ENCODE measurements at places on chromosomes 12 and 14. TPM values are rescaled to one million over a fixed set of nuclear protein-coding genes. Genes with fewer than 3 reads are reported as not detected.

Gene CDCA3
- total RNA-seq: 0.58 TPM

Gene TMPRSS12
- total RNA-seq: not detected

Gene PTGER2
- 0.33 TPM for total RNA-seq

Gene RIPK3
- total RNA-seq: 0.68 TPM

Gene KRT85
- total RNA-seq: not detected

Gene LTB4R
- 7.2 TPM for total RNA-seq

Gene NGDN
- 12.1 TPM for total RNA-seq

Gene SDSL
- 93.0 TPM for total RNA-seq

Gene PAH
- 1,162 TPM for total RNA-seq

DNA sequence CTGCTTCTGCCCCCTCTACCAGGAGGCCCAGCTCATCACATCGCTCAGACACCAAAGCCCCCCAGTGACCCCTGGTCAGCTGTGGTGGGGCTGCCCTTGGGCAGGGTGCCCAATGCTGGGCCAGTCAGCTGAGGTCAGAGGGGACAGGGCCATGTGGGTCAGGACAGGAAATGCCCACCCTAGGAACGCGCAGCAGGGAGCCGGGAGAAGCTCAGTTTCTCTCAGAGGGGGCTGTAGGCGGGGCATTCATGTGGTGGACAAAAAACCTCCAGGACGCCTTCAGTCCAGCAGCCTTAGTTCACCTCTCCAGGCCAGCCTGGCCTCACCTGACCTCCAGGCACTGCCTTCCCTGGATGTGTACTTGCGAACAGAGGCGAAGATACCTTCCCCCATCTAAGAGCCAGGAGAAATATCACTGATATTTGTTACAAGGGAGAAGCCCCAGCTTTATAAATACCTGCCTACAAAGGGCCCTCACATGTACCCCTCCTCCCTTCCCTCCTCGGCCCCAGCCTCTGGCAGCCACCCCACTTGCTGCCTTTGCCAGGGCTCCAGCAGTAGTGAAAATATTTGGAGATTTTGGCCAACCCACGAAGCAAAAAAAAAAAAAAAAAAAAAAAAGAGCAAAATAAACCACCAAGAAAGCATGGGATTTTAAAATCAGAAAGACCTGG lies 41.9 kb upstream of the PLEKHG6 start:
- no peak for DNase-seq

DNA sequence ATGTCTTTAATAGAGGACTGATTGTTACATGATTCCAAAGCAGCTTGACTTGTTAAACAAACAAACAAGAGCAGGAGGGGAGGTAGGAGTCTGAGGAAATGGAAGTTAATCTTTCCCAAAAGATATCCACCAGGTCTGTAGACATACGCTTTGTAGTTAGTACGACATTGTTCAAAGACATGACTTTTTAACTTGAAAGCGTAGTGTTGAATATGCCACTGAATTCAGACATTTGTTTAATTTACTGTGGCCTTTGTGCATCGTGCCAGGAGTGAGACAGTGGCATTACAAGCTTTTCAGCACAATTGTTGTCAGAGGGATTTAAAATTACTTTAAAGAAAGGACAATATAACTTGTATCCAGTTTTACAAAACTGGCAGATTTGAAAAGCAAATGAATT lies 53.0 kb downstream of the SAV1 start:
- no peak for DNase-seq

GRCh38 chr12:87368259-87368658 lies 660.9 kb downstream of the C12orf50 start:
- DNase-seq: no peak

DNA sequence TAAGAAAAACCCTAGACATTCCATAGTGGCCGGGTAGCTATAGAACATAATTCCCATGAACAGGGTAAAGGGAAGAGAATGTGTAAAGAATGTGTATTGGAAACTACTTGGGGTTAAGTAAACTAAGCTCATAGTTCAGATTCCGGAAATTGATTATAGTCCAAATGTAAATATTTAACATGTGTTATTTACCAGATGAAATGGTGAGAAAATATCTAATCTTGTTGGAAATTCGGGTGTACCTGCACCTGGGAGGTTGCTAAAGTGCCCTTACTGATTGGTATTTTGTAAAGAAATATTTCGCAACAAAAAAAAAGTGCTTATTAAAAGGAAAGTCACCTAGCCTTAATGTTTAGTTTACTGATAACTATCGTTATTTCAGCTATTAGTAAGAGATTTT lies 14.4 kb downstream of the RASSF9 start:
- DNase-seq: no peak

- DNase-seq: no peak
Measured at GRCh38 chr12:15534874-15535273, 212.6 kb downstream of the PTPRO start.

DNA sequence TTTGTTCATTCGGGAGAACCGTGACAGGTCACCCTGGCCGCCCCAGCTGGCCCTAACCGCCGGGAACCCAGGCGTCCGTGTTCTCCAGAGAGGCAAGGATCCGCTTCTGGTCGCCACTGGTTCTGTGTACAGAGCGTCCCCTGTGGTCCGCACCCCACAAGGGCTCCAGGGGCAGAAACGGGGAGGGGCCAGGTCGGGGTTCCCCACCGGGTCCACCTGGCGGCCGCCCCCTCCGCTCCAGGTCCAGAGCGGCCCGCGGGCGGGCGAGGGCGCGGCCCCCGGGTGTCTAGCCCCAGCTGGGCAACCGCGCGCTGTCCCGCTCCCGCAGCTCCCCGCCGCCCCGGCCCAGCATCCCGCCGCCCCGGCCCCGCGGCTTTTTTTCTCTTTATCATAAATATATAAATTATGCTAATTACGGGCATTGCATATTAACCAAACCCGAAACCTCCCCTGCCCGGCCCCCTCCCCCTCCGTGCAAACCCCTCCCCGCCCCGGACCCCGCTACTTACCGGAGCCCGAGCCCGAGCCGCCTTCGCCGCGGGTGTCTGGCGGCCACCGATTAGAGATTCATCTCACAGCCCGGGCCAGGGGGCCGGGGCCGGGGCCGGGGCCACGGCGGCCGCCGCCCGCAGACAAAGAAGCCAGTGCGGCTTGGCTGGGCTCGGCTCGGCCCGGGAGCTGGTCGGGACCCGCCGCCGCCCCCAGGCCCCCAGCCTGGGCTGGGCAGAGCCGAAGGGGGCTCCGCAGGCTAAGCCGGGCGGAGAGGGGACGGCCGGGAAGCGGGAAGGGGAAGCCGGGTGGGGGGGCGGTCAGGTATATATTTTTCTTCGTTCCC lies 512 bp downstream of the POU6F1 start:
- DNase-seq: peak; percentile 63

DNA sequence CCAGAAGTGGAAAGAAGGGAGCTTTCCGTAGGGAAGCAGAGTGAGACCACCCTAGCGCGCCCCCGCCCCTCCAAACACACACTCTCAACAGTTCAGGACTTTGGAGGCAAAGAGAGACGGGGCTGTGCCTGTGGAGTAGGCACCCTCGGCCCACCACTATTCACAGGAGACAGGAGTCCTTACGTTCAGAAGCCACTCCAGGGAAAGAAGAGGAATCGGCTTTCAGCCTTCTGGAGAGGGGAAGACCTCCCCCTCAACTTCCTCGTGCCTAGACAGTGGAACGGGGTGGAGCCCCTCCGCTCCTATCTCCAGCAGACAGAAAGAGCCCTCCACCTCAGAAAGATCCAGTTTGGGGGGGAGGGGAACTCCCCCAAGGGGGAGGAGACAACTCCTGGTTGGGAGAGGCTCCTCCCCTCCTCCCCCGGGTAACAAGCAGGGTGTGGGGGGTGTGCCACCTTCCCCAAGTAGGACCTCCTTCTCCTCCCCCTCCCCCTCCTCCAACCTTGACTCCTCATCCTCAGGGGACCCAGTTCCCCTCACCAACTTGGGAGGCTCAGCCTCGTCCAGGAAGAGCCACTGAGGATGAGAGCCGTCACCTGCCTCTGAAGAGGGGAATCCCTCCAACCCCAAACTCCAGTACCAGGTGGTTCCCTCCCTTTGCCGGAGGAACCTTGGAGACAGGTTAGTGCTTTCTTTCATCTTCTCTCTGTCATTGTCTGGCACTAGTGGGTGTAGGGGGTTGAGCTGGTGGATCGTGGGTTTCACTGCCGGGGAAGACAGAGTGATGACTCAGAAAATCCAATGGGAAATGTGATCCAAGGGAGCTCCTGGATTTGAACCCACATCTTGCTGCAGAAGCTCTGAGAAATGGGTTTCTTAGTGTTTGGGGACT lies 883 bp downstream of the FOXJ2 start:
- DNase-seq: peak; percentile 55

- peak; percentile 37 for DNase-seq
Measured at GRCh38 chr12:52600941-52601481, at the start of gene KRT72. Gene KRT72, minus strand, starts transcription at chr12:52601463. Its CDS starts 11 bp downstream, at chr12:52601452.

DNA sequence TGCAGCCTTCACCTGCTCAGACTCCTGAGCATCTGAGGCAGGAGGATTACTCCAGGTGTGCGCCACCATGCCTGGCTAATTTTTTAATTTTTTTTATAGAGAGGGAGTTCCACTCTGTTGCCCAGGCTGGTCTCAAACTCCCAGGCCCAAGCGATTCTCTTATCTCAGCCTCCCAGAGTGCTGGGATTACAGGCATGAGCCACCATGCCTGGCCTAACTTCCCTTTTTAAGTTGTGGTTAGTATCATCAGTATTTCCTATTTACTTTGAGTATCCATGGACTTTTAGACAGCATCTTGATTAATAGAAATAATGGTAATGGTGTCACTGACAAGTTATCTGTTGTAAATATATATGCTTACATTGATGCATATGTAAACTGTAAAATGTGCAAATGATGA lies 116.9 kb downstream of the FGD4 start:
- no peak for DNase-seq

GRCh38 chr14:39554576-39554975 lies 122.3 kb upstream of the FBXO33 start:
- DNase-seq: no peak

GRCh38 chr12:42468921-42469320 lies 120.6 kb downstream of the PRICKLE1 start:
- DNase-seq: no peak

- no peak for DNase-seq
Measured at GRCh38 chr12:118436002-118436730, 59.8 kb downstream of the SUDS3 start.

DNA sequence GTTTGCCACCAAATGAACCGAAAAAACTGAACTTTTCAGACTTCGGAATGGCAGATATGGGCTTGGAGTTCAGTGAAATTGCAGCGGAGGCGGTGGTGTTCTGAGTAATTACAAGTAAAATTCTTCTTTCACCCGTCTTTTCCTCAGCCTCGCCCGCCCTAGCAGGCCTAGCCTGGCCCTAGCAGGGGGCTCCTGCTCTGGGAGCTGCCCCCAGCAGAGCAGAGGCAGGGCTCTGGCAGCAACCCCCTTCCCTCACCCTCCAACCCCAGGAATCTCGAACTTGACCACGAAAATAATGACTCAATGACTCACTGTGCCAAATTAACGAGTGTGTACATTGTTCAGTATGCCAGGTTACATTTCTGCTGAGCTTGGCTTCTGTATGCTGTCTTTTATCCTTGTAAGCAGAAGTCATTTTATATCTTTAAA lies 1.1 kb downstream of the PAPLN start:
- no peak for DNase-seq
